ENCODE measurements at places on chromosomes 3 and 15.

DNA sequence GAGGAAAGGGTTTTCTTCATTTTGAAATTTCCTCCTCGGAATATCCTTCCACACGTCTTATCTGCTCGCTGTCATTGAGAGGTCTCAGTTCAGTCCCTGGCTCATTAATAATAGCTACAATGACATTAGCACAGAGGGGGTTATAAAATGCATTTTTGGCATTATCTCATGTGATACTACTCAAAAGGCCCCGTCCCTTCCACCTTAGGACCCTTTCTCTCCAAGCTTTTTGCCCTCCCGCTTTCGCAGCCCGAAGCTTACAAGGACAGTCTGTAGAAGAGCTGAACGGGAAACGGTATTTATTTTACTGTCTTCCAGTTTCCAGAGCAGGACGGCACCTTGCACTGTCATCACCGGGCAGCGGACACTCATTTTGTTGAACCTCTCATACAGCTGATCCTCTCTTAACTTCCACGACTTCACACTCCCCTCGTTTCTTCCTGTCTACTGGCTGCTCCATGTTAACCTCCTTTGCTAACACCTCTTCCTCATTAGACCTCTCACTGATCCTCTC is 5.6 kb upstream of the PLEKHO2 start:
- no peaks in the 10 kb centered on the region for H3K27me3 ChIP-seq
- H3K27ac ChIP-seq: no peak overlapping the region
- peaks cover 3% of the 10 kb centered on the region for H3K36me3 ChIP-seq
- H3K4me1 ChIP-seq: peaks cover 5% of the 10 kb centered on the region

GRCh38 chr3:10912786-10913185 is 79.8 kb upstream of the SLC6A1 start:
- no peak for DNase-seq
- H3K4me1 ChIP-seq: no peaks in the 10 kb centered on the region
- H3K27ac ChIP-seq: no peak overlapping the region
- H3K36me3 ChIP-seq: no peaks in the 10 kb centered on the region

- H3K27me3 ChIP-seq: no peaks in the 10 kb centered on the region
- H3K4me1 ChIP-seq: no peaks in the 10 kb centered on the region
- H3K27ac ChIP-seq: no peak overlapping the region
- no peak for DNase-seq
- H3K4me3 ChIP-seq: no peak overlapping the region
These were observed 188.2 kb downstream of the ZBTB20 start for GRCh38 chr3:114958930-114959329.

GRCh38 chr3:64939747-64940450 is 252.1 kb upstream of the ADAMTS9 start:
- no peaks in the 10 kb centered on the region for H3K36me3 ChIP-seq
- no peaks in the 10 kb centered on the region for H3K27me3 ChIP-seq
- no peak overlapping the region for H3K27ac ChIP-seq
- DNase-seq: no peak

DNA sequence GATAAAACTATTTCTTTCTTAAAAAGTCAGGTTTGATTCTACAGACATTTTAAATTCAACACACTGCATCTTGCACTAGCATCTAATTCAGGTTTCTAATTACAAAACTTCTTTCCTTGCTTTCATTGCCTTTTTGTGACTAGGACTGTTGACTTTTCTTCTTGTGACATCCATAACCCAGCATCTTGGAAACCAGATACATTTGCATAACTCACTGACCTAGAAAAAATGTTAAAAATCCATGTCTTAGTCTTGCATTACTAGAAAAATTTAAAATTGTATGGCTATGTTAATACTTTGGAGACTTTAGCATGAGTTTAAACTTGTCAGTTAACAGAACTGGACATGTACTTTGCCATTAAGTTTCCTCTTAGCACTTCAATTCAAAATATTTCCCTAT is 72.7 kb downstream of the DTWD1 start:
- no peak for DNase-seq
- H3K36me3 ChIP-seq: no peaks in the 10 kb centered on the region
- no peak overlapping the region for H3K27ac ChIP-seq
- no peaks in the 10 kb centered on the region for H3K4me1 ChIP-seq
- no peak overlapping the region for H3K4me3 ChIP-seq
- no peaks in the 10 kb centered on the region for H3K27me3 ChIP-seq

GRCh38 chr15:56249092-56249491 is 5.4 kb upstream of the RFX7 start:
- peaks cover 2% of the 10 kb centered on the region for H3K36me3 ChIP-seq
- no peaks in the 10 kb centered on the region for H3K27me3 ChIP-seq
- no peak overlapping the region for H3K4me3 ChIP-seq
- H3K27ac ChIP-seq: no peak overlapping the region

GRCh38 chr3:47573190-47574172 is 5.2 kb downstream of the CSPG5 start:
- H3K27me3 ChIP-seq: no peaks in the 10 kb centered on the region
- no peak overlapping the region for H3K4me3 ChIP-seq
- no peak for DNase-seq
- H3K36me3 ChIP-seq: peaks cover 28% of the 10 kb centered on the region

DNA sequence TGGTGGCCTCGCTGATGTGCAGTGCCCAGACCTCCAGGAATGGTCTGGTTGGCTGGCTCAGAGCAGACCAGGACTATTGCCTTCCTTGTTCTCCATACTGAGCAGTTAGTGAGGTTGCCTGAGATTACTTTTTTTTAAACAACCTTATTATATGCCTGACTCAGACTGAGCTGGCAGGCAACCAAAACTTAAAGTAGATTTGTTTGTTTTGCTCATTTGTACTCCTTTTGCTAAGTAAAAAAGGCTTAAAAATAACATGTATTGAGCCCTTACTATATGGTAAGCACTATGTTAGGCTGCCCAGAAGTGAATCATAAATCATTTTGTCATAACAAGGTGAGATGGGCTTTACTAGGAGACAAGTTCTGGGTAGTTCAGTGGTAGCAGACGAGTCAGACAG is 92.4 kb downstream of the GHSR start:
- H3K4me3 ChIP-seq: no peak overlapping the region
- no peak for DNase-seq
- H3K27me3 ChIP-seq: no peaks in the 10 kb centered on the region
- H3K36me3 ChIP-seq: peaks cover 13% of the 10 kb centered on the region
- H3K27ac ChIP-seq: no peak overlapping the region

DNA sequence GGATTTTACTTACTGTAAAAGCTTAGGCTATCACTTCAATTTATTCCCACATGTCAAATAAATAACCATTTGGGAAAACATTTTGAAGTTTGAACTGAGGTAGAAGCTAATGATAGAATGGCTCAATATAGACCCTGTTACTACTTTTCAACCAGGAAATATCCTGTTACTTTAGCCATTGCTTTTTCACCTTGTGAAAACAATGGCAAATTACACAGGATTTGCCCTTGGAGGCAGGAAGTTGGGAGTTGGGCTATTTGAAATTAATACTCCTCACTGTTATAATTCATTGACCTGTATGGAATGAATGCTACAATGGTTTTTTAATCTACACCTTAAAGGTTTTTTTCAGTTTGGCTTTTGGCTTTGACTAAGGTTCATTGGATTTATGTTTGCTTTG is 98.1 kb upstream of the UBE2E2 start:
- H3K4me1 ChIP-seq: peaks cover 2% of the 10 kb centered on the region
- DNase-seq: no peak
- H3K27ac ChIP-seq: no peak overlapping the region
- H3K4me3 ChIP-seq: no peak overlapping the region
- no peaks in the 10 kb centered on the region for H3K36me3 ChIP-seq

DNA sequence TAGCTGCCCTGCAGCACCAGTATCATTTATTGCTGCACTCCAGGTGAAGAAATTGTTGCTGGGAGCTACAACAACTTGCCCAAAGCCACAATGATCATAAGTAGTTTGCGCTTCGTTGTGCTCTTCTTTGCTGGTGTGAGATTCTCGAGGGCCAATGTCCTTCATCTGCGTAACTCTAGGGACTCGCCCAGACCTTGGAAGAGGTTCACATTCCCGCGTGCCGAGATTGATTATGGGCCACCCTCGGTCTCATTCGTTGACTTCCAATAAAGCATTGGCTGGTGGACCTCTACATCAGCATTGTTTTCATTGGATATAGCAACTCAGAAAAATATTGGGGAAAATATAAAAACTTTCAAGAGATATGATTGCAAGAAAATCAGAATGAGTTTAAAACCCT is 423 bp upstream of the PHLDB2 start:
- no peaks in the 10 kb centered on the region for H3K27me3 ChIP-seq
- no peaks in the 10 kb centered on the region for H3K36me3 ChIP-seq
- DNase-seq: no peak
- H3K4me1 ChIP-seq: peaks cover 6% of the 10 kb centered on the region
- peak overlapping the region; percentile 78 for H3K4me3 ChIP-seq

DNA sequence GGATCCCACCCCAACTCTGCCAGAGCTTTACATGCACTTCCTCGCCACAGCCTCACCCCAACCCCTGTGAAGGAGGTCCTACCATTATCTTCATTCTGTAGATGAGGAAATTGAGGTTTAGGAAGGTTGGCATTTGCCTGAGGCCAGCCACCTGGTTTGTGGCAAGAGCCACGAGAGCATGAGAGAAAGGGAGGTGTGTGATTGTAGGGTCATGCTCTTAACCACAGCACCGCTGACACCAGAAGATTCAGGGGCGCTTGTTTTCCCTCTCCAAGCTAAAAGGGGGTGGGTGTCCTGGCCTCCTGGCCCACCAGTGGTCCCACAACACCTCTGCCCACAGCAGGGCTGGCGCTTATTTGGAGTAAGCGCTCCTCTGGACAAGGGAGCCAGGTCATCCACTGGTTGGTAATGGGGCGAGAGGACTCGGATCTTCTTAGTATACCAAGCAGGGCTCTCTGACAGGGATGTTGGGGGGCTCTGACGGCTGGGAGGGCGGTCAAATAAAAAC is 691 bp downstream of the RHCG start:
- no peak for DNase-seq
- no peaks in the 10 kb centered on the region for H3K4me1 ChIP-seq

DNA sequence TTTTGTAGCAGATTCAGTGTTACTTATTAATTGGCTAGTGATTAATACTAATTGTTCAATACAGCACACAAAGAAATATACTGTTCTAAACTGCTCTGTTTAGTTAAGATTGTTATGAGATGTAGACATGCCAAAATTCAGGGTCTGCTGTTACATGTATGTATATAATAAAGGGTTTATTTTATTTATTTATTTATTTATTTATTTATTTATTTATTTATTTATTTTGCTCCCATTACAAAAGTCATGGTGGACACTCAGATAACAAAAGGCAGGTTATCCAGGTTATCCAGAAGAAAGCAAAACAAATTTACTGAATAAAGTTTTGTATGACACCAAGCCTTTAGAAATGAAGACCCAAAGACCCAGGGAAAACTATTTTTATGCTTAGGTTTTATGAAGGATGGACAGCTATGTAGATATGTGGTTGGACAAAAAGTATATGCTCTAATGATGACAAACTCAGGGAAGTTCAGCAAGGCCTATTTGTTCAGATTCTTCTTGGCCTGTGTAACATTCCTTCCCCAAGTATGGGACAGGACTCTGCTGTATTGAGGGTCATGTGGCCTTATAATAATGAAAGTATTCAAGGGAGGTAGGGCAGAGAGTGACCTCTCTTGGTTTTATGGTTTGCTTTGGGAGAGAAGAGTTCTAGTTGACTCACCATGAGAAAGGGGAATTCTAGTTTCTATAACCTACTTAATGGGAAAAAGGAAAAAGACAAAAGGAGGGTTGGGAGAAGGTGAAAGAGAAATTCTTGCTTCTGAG is 1056.8 kb downstream of the ROBO2 start:
- H3K4me1 ChIP-seq: no peaks in the 10 kb centered on the region
- no peak overlapping the region for H3K4me3 ChIP-seq
- H3K36me3 ChIP-seq: no peaks in the 10 kb centered on the region
- H3K27me3 ChIP-seq: no peaks in the 10 kb centered on the region
- peak overlapping the region; percentile 31 for H3K27ac ChIP-seq

- H3K4me1 ChIP-seq: peaks cover 7% of the 10 kb centered on the region
- DNase-seq: no peak
- H3K4me3 ChIP-seq: no peak overlapping the region
- no peaks in the 10 kb centered on the region for H3K36me3 ChIP-seq
- no peak overlapping the region for H3K27ac ChIP-seq
- no peaks in the 10 kb centered on the region for H3K27me3 ChIP-seq
These were observed 7.6 kb upstream of the PPP1R2 start for GRCh38 chr3:195550723-195551122.

DNA sequence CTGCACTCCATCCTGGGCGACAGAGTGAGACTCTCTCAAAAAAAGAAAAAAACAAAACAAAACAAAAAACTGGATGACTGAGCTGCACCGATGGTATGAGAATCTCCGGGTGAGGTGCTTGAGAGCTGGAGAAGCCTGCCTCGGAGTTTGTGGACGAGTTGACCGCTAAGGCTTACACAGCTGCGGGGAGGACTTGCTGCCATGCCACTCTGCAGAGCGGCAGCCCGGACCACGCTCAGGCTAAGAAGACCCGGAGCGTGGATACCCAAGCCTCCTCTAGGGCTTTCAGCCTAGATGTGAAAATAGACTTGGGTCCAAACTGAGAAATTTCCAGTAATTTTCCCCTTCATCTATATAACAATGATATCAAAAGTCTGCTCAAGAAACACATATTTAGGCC is 16.0 kb downstream of the NRROS start:
- H3K27me3 ChIP-seq: no peaks in the 10 kb centered on the region
- peaks cover 2% of the 10 kb centered on the region for H3K36me3 ChIP-seq
- no peak overlapping the region for H3K27ac ChIP-seq
- DNase-seq: no peak
- H3K4me3 ChIP-seq: no peak overlapping the region

GRCh38 chr3:190865419-190865818 is 2.9 kb upstream of the GMNC start:
- no peaks in the 10 kb centered on the region for H3K4me1 ChIP-seq
- H3K27ac ChIP-seq: no peak overlapping the region
- no peaks in the 10 kb centered on the region for H3K36me3 ChIP-seq
- no peak overlapping the region for H3K4me3 ChIP-seq
- H3K27me3 ChIP-seq: peaks cover 20% of the 10 kb centered on the region

- H3K4me1 ChIP-seq: no peaks in the 10 kb centered on the region
- H3K4me3 ChIP-seq: no peak overlapping the region
- H3K27ac ChIP-seq: no peak overlapping the region
- H3K27me3 ChIP-seq: no peaks in the 10 kb centered on the region
- DNase-seq: no peak
These were observed 556.8 kb downstream of the NSUN3 start for GRCh38 chr3:94619643-94620042.

DNA sequence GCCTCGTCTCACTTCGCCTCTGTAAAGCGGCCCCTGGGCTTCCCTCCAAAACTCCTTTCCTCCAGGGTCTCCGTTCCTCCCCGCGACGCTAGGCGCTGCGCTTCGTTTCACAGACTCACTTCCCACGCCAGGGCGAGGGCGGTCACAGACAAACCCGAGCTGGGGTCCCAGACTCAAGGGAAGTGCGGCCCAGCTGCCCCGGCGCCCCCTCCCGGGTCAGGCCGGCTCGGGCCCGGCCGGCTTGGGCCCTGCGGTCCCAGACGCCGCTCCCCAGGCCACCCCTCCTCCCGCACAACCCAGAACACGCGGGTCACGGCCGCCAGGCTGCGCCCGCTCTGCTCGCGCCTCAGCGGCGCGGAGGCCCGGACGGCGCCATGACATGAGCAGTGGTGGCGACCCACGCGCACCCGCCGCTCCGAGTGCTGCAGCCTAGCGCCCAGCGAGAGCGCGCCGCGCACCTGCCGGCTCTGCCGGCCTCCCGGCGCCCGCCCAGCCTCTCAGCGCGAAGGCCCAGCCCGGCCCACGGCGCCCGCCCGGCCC is 547 bp downstream of the NUP210 start:
- no peak overlapping the region for H3K27ac ChIP-seq
- H3K4me3 ChIP-seq: peak overlapping the region; percentile 91
- H3K4me1 ChIP-seq: peaks cover 19% of the 10 kb centered on the region
- peak; percentile 32 for DNase-seq
- H3K36me3 ChIP-seq: peaks cover 1% of the 10 kb centered on the region

Data from neuronal stem cell (in vitro differentiated cells).